ENCODE measurements at places on chromosomes 4 and X.

DNA sequence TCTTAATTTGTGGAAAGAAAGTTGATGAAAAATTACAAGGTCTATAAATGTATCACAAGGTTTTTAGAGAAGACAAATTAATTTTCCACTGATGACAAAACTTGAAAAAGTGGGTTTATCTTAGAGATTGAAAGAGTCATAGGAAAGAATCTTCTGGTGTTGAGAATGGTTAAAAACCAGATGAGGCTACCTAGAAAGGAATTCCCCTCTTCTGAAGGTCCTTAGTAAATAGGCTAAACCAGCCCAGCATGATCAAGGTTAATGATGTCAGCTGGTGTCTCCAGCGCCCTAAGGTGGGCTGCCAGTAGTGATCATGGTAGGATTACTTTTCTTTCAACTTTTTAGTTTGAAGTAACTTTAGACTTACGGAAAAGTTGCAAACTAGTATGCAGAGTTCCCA is 71.8 kb upstream of the PGRMC2 start:
- DNase-seq, result no peak

GRCh38 chr4:105135785-105136184 is 10.9 kb upstream of the TET2 start:
- no peak for DNase-seq

DNA sequence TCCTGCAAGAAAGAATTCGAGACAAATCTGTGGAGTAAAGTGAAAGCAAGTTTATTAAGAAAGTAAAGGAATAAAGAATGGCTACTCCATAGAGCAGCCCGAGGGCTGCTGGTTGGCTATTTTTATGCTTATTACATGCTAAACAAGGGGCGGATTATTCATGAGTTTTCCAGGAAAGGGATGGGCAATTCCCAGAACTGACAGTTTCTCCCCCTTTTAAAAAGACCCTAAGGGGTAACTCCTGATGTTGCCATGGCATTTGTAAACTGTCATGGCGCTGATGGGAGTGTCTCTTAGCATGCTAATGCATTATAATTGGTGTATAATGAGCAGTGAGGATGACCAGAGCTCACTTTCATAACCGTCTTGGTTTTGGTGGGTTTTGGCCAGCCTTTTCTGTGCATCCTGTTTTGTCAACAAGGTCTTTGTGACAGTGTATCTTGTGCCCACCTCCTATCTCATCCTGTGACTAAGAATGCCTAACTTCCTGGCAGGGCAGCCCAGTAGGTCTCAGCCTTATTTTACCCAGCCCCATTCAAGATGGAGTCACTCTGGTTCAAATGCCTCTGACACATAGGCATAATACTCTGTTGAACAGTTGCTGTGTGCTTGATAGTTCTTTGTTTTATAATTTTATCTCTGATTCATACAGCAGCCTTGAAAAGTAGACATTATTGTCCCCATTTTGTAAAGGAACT is 25.8 kb downstream of the GAB1 start:
- DNase-seq, result no peak

- no peak for DNase-seq
Measured at GRCh38 chr4:17884063-17884462, 73.3 kb downstream of the NCAPG start.

DNA sequence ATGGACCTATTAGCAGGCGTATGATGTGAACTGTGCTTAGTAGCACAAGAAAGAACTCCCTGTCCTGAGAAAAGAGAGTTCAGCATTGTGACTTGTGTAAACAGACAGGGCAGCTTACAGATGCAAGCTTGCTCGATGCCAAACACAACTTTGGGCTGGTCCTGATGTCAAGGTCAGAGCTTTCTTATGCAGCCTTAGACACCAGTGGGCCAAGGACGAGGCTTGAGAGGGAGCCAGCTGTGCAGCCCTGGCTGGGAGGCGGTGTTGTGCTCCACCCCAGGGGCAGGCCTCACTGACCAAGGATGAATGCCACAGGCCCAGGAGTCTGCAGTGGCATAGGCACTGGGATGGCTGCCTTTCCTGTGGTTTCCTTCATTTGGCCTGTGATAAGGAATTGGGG is 35.4 kb downstream of the JADE1 start:
- DNase-seq, result no peak

DNA sequence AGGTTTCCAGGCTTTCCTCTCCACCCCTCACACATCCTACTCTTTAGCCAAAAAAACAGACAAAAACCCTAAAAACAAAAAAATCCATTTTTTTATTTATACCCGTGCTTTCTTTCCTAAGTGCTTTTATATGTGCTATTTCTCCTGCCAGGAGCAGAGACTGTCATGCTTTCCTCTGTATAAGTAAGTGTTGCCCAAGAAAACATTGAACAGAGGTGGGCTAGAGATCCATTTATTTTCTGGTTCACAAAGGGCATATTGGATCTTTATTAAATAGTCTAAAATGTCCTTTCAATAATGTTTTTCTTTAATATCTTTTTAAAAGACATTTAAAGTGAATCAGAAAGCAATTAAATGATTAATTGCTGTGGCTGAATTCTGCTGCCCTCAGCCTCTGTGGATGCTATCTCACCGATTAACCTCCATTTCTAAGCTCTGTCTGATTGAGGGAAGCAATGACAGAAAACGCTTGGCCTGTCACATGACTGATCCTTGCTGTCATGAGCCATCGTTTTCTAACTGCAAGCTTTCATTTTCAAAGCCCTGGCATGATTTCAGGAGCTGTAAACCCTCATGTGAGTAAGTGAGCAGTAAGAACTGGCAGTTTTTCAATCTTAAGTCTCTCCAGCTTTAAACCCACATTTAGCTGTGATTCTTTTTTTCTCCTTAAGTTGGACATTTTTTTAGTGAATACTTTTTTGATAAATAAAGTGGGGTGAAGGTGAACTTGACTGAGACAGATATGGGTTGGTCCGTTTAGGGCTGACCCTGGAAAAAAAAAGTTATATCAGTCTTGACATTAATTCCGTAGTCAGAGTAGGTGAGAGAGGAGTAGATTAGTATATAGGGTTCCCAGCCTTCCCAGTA is 180.7 kb upstream of the PGRMC2 start:
- DNase-seq, result no peak

DNA sequence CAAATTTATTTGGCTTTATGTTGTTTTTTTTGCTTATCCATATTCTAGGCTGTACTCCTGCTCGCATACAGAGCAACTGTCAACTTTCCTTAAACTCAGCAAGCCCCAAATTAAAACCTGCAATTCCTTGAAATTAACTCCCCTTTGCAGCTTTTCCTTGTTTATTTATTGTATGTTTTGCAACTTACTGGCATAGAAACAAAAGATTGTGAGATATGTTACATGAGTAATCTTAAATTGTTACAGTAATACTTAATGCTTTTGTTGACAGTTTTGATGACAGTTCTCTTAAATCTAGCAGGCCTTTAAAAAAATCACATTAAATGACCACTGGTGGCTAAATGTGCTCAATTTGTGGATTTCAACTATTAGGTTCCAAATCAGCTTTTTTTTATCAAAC is 4.5 kb downstream of the DDX3X start:
- DNase-seq, result no peak

DNA sequence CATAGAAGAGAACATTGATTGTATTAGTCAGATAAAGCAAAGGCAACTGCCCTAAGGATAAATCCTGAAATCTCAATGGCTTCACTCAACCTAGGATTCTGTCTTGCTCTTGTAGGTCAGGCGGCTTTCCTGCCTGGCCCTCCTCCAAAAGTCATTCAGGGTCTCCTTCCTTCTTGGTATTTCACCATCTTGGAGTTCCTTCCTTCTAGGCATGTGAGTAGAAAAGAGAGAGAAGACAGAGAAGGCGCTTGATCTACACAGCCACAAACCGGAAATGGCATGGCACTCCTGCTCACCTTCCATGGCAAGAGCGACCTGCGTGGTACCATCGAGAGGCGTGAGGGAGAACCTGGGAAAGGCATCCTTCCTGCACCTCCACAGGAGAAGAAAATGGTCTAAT is 45.3 kb upstream of the HELT start:
- DNase-seq, result no peak

DNA sequence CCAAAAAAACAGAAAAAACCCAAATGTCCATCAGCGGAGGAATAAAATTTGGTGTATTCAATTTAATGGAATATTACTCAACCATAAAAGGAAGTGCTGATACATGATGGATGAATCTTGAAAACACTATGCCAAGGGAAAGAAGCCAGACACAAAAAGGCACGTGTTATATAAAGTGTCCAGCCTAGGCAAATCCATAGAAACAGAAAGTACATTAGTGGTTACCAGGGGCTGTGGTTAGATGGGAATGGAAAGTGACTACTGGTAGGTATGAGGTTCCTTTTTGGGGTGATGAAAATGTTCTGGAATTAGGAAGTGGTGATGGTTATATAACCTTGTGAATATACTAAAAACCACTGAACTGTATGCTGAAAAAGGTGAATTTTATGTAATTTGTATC is 3.5 kb upstream of the CDKL2 start:
- DNase-seq, result no peak

- no peak for DNase-seq
Measured at GRCh38 chrX:115400960-115401359, 111.4 kb downstream of the LUZP4 start.

DNA sequence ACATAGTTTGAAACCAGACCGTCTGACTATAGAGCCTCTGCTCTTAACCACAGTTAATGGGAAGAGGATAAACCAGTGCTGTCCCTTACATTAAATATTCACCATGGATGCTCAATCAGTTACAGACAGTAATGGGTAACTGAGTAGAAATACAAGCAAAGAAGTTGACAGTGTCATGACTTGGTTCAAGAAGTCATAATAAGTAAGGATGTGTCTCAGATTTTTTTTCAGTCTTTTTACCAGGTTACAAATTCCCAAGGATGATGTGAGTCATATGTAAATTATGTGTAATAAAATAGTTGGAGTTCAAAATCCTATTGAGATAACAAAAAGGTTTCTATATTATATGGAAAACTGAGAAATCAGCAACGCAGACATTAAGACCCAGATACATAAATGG is 31.1 kb downstream of the ZCCHC4 start:
- DNase-seq, result no peak

GRCh38 chr4:2303686-2304320 is 41.9 kb upstream of the MXD4 start:
- DNase-seq, result no peak

DNA sequence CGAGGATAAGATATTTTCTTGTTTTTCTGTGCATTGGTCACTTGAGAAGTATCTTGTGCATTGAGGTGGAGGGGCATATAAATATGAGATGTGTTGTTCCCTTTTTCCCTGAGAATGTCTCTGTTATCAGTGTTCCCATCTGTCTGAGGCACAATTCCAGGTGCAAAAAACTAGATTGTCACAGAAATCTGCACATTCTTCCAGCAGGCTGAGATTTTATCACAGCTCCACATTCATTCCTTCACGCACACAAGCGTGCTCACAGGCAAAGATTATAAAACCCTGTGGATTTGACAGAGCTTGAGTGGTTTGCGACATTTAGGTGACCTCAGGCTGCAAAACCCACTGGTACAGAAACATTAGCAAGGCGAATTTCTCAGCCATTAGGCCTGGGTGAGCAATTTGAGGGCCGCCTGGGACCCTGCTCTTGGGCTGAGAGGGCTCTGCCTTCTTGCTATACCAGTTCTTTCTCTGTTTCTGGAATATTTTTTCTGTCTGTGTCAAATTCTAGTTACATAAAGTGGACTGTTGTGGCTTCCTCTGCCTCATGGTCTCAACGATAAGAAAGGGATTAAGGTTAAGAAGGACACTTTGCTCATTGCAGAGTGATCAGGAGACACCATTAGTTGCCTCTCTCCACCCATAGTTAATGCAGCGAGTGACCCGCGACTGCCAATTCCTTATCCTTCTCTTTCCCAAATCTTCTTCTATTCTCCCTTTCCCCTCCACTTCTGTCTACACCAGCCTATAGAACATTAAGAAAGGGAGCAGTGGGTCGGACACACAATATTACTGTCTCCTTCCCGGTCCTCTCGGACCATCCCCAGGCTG is 86.7 kb upstream of the C1QTNF7 start:
- no peak for DNase-seq

GRCh38 chr4:109419679-109420078 is 13.9 kb upstream of the SEC24B start:
- no peak for DNase-seq

DNA sequence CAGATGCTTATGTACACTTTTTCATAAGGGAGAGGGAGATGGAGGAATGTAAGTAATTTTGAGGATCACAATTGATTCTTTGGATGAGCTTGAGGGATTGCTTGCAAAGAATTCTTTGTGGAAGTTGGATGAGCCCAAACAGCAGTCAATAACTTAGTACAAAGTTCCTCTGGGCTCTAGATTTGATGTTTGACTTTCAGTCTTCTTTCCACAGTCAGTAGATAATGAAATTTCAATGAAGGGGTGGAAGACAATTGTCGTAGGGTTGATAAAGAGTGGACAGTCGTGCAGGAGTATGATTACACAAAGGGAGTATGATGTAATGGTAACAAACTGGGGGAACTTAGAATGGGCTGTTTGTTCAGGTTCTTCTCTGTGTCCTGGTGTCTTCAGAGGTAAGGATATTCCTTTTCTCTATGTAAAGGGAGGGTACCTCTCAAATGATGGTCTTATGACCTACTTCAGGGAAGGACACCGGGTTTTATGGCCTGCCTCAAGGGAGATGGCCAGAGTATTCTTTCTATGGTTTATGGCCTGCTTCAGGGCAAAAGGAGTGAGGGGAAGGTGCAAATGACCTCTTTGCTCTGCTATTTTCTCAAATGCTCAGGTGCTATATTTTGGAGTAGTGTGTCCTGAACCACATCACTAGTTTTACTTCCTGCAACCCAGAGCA is 1.7 kb upstream of the ABRAXAS1 start:
- DNase-seq, result no peak

- no peak for DNase-seq
Measured at GRCh38 chr4:76016393-76016792, 6.9 kb downstream of the CXCL10 start.

GRCh38 chr4:2489081-2489805 is 20.3 kb downstream of the RNF4 start:
- no peak for DNase-seq

GRCh38 chr4:4639370-4639769 is 97.5 kb upstream of the STX18 start:
- no peak for DNase-seq

DNA sequence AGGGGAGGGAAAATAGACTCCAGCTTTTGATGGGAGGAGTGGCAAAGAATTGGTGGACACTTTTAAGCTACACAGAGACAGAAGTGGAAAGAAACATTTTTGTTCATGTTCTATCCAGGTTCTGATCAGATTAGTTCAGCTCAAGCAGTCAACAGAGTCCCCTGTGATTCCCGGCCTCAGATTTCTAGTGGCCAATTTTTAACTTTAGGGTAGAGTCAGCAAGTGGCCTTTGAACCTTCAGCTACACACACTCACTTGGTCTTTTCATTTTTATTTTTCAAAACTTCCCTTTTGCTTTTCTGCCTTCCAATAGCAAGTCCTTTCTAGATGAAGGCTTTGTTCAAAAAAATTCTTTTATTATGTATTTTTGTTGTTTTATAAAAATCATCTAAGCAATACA is 169.2 kb upstream of the RPS6KA3 start:
- DNase-seq, result no peak

- DNase-seq, result no peak
Measured at GRCh38 chr4:152738827-152739226, 40.7 kb downstream of the TIGD4 start.

Measured in HCT116 (cell line).